ENCODE measurements at places on chromosomes 13 and 19.

- peak; percentile 76 for DNase-seq
Observed at GRCh38 chr13:42041684-42042035, 6.8 kb upstream of the DGKH start.

GRCh38 chr13:41460074-41460465 is 2.7 kb downstream of the RGCC start:
- no peak for DNase-seq

DNA sequence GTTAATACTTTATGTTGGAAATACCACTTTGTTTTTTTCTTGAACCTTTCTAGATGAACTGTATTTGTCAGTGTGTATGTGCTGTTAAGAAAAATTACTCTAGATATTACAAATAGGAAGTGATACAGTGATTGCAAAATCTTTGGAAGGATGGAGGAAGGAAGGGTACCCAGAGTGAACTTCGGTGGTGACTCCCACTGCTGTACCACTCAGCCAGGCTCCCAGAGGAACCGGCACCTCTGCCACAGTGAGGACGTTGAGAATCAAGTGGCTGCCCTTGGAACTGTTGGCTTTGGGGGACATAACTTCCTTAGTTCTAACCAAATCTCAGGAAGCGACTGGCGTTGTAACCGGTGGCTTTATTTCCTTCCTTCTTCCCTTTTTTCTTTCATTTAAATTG is 184.7 kb downstream of the PCCA start:
- DNase-seq = no peak

DNA sequence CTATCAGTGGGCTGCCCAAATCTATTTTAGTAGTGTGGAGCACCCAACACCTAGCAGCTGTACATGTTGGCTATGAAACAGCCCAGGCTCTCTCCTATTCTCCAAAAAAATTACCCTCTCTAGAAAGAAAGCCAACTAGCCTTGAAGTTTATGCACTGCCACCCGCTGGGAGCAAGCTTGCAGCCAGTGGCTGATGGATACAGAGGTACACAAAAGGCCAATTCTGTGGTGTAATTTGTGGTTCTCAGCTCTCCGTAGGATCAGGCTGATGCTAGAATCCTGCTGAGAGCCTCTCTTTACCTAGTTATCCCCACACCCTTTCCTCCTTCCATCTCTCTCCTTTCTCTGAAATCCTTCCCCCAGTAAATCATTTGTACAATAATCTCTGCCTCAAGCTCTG is 1120.7 kb downstream of the DIAPH3 start:
- DNase-seq = peak; percentile 84

- no peak for DNase-seq
Observed at GRCh38 chr13:27523346-27524073, 73.1 kb upstream of the MTIF3 start.

DNA sequence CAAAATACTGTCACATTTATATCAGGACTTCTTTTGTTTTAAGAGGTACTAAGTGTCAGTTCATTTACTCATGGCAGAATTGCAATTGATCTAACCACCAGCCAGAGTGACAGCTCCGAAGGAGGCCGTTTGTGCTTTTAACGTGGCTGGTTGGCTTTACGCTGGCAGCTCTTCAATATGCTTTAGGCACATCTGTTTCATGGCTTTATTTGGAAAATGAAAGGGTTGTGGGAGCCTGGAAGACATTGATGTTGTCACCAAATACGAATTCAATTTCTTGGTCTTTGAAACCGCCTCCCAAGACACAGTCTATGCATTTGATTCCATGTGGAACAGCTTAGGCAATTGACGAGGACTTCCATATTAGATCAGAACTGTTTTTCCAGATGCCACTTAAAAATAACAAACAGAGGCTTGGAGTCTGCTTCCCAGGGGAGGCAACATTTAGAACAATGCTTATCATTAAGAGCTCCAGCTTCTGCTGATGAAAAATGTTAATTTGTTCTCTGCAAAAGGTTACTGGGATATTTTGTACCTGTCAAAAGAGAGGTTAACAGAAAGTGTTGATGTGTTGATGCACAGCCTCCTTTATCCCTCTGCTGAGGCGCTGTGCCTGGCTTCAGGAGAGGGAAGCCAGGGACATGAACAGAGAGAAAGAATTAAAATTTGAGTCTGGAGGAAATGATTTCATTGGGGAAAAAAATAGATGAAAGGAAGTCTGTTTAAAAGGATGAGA is 64.0 kb upstream of the TNFRSF19 start:
- DNase-seq = no peak

GRCh38 chr13:52736891-52737290 is 2.7 kb downstream of the CNMD start:
- no peak for DNase-seq

GRCh38 chr19:56877069-56877715 is 36.7 kb upstream of the PEG3 start:
- DNase-seq = no peak

- DNase-seq = peak; percentile 69
Observed at GRCh38 chr13:41813426-41813825, 147.5 kb downstream of the VWA8 start.

GRCh38 chr19:32581705-32582179 is 752 bp downstream of the PDCD5 start:
- DNase-seq = peak; percentile 70

DNA sequence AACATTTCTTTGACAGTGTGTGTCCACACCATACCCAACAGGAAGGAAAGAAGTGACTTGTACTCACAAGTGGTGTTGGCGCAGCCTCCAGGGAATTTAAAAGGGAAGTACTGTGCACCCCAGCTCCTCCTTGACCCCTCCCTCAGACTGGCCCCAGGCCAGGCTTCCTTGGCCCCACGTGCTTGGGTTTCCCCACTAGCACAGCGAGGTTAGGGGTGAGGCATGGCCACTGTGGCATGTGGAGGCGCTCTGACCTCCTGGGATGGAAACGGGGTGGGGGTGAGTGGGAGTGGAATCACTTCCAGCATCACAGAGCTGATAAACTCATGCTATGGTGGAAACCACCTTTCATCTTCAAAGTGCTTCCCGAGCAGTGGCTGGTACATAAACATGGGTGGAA is 168.6 kb downstream of the ZNF536 start:
- no peak for DNase-seq

DNA sequence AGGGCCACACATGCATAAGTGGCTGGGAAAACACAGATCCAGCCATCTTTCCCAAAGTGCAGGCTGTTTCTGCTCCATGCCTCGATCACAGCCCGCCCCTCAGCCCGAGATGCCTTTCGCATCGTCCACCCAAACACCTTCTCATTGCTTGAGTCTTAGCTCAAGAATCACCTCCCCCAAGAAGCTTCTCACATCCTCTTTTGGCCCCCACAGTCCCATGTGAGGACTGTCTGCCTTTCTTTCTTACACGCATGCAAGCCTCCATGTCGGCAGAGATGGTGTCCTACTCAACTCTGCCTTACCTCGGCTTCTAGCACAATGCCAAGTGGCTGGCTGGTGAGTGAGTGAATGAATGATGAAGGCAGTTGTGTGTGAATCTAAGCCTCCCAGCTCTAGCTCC is 18.1 kb upstream of the GSX1 start:
- DNase-seq = no peak

- DNase-seq = no peak
Observed at GRCh38 chr19:10408511-10409283, 5.4 kb upstream of the CDC37 start.

DNA sequence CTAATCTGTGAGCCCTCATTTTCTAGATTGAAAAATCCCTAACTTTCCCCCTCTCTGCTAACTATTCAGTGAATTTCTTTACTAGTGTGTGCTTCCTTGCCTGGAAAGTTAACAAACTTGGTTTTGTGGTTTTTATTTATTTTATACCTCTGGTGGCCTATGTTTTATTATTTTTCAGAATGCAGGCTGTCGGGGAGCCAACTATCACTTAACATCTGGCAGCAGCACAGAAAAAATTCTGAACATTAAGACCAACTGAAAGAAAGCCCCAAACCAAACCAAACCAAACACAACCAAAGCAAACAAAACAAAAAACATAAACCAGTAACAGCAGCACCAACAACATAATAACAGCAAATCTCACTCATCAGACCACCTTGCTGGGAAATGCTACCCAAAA is 109.0 kb upstream of the KL start:
- no peak for DNase-seq

DNA sequence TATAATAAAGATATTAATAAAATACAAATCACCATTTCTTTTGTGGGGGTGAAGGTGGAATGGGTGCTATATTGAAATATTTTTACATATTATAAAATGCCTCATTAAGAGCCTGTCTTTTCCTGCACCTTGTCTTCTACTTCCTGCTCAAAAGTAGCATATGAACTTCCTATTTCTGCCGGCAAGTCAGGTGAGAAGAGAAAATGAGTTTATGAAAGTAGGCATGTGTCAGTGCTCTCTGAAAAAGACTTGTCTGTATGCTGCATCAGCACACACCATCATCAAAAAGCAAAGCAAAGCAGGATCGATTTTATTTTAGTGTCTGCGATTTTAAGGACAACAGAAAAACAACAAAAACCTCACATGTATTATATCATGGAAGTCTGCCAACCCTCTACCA is 114.2 kb downstream of the RAP2A start:
- DNase-seq = no peak

DNA sequence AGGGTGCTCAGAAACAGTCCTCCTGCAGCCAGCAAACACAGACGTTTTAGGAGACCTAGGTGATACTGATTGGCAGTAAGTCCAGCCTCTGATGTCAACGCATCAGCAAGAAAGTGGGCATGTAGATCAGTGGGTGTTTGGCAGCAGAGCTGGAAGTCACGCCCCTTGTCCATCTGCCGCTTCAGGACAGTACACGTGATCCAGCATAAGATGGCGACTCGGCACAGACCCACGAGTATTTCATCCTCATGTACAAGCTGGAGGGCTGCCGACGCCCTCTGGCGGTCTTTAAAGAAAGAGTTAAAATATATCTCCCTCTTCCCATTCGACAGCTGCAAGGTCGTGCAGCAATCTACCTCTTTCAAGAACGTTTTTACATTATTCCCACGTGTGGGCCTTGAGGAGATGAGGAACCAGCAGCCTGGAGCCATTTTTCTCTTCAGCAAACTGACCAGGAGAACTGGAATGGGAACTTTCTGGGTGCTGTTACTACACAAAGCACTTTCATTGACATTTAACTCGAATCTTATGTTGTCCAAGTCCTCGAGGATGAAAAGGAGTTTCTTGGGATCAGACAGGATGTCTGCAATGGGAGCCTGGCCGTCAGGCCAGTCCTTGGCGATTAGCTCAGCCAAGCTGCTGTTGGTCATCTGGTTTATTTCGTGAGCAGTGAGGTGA is 22.3 kb downstream of the NLRP11 start:
- DNase-seq = peak; percentile 58

DNA sequence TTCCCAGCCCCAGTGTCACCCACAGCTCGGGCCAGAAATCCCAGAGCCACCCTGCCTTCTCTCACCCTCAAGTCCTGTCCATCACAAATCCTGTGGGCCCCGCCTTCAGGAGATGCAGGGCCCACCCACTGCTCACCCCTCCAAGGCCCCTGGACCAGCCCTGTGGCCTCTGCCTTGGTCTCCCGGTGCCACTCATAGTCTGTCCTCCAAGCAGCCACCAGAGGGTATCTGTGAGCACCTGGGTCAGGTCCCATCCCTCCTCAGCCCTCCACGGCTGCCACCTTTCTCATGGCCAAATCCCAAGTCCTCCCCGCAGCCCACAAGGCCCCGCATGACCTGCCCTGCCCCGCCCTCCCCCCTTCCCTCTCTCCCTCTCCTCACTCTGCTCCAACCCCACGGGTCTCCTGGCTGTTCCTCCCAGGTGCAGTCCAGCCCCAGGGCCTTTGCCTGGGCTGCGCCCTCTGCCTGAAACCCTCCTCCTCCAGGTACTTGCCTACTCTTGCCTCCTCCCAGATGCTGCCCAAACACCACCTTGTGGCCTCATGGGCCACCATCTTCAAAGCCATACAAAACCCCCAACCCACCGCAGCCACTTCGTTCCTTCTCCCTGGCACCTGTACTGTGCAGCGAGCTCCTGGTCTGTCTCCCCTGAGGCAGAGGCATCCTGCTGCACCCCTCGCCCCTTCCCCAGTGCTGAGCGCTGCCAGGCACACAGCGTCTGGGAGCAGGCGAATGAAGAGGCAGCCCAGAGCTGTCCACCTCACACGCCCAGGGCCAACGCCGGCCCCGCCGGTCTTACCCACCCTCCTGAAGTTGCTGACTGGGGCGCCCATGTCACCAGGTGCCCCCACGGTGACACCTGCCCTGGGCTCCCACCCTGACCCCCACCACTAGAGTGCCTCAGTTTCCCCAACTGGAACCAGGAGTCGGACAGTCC is 13.2 kb upstream of the UQCR11 start:
- peak; percentile 26 for DNase-seq
